DMS79 treated with DMSO at 0.1 percent for 48 hours (cell line): ENCODE measurements at places on chromosomes 6 and 20.

DNA sequence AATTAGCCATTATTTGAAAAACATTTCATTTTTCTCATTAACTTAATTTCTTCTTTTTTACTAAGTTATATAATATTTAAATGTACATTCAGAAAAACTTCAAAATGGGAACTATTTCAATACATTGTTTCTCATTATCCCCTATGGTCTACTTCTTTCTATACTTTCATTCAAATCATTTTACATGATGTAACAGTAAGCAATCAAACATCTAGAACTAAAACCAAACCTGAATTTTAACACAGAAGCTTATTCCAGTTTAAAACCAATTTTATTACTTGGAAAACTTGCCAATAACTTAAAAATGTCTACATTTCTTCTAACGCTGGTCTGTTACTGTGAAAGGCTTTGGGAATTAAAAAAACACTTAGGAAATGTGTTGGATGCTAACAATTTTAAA lies 4.6 kb upstream of the PRR18 start:
- no peak for DNase-seq

DNA sequence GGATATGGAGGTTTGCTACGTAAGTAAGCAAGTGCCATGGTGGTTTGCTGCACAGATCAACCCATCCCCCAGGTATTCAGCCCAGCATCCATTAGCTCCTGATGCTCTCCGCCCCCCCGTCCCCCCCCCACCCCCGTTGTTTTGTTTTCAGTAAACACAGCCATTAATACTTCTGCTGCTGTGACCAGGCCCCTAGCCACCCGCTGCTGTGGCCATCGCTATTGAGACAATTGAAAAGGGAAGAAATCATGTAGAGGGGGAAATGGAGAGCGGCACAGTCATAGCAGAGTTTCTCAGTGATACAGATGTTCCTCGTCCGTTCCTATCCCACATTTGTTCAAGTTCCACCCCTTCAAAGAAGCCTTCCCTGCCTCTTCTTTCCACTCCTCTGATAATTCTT lies 24.9 kb downstream of the SLC35D3 start:
- DNase-seq, result no peak

- no peak for DNase-seq
Observed at GRCh38 chr20:20390393-20390792, 22.5 kb downstream of the INSM1 start.

DNA sequence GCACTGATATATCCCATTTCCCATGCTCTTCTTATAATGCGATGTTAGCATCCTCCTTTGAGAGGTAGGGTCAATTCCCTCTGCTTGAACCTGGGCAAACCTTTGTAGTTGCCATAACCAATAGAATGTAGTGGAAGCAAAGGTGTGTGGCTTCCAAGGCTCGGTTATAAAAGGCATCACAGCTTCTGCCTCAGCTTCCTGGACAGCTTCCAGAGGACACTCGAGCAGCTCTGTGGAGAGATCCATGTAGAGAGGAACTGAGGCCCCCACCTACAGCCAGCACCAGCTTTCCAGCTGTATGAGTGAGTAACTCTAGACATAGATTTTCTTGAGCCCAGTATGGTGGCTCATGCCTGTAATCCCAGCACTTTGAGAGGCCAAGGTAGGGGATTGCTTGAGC lies 36.7 kb downstream of the FGD2 start:
- DNase-seq, result peak; percentile 35

DNA sequence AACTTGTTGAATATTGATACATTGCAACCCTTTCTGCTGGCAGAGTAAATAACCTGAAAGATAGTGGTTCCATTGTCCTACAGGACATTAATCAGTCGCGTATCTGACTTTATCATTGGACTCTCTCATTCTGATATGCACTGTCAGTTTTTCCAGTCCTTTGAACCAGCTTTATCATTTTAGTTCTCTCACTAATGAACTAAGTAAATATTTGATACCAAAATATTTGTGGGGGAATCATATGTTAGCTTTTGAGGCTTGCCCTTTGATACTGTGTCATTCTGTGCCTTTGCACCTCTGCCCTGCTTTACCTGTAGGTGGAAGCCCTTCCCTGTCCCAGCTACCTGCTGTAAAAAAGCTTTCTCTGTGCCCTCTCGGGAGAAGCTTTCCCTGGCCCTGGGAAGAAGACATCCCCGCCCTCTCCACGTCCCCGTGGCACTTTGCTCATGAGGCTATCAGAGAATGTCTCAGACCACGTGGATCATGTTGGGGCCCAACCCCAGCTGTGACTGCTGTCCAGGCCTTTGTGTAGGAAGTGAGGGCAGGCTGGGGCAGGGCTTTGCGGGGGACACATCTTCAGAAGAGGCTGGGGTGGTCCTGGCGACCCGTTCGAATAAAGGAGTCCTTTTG lies 117.8 kb upstream of the NXT1 start:
- no peak for DNase-seq

GRCh38 chr6:111541026-111541681 lies 58.1 kb upstream of the REV3L start:
- peak; percentile 98 for DNase-seq

DNA sequence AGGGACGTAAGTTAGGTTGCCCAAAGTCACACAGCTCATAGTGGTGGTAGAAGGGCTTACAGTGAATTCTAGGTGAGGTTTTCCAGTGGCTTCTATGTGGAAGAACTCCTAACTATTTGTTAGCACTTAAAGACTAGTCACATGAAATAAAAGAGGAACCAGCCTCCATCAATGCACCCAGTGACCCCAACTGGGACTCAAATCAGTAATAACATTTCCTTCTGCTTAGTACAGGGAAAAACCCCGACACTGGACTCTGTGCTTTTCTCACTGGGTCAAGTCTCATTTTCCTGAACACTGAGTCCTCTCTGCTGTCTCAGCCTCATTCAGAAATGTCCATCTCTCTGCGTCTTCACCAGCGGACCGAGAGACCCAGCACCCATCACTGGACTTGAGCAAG lies 89.2 kb downstream of the SLC22A23 start:
- no peak for DNase-seq

GRCh38 chr6:139250296-139251044 lies 41.3 kb downstream of the TXLNB start:
- DNase-seq, result no peak

GRCh38 chr6:25287941-25288340 lies 8.8 kb downstream of the CARMIL1 start:
- DNase-seq, result no peak
